AG04450 (cell line): ENCODE measurements at places on chromosomes 4 and X. TPM values are rescaled to one million over a fixed set of nuclear protein-coding genes. Genes with fewer than 3 reads are reported as not detected.
A peak's percentile ranks its signal among the peaks of the same experiment; 100 is the strongest.

P2RY4 gene
- 0.09 and 0.17 TPM in 2 replicates for polyA plus RNA-seq

FATE1 gene
- polyA plus RNA-seq: not detected in 2 replicates

OPRPN gene
- polyA plus RNA-seq: not detected in 2 replicates

MTMR8 gene
- not detected in 2 replicates for polyA plus RNA-seq

MAGEA8 gene
- polyA plus RNA-seq: not detected in 2 replicates

OCRL gene
- 26.5 and 29.6 TPM in 2 replicates for polyA plus RNA-seq

GDPD2 gene
- polyA plus RNA-seq: not detected in 2 replicates

TAPT1 gene
- 8.9 and 11.5 TPM in 2 replicates for polyA plus RNA-seq

NLGN3 gene
- polyA plus RNA-seq: 0.36 and 0.42 TPM in 2 replicates

UGT8 gene
- not detected in 2 replicates for polyA plus RNA-seq

SH3RF1 gene
- 10.4 and 11.0 TPM in 2 replicates for polyA plus RNA-seq

WDR19 gene
- polyA plus RNA-seq: 47.7 and 48.9 TPM in 2 replicates

DNA sequence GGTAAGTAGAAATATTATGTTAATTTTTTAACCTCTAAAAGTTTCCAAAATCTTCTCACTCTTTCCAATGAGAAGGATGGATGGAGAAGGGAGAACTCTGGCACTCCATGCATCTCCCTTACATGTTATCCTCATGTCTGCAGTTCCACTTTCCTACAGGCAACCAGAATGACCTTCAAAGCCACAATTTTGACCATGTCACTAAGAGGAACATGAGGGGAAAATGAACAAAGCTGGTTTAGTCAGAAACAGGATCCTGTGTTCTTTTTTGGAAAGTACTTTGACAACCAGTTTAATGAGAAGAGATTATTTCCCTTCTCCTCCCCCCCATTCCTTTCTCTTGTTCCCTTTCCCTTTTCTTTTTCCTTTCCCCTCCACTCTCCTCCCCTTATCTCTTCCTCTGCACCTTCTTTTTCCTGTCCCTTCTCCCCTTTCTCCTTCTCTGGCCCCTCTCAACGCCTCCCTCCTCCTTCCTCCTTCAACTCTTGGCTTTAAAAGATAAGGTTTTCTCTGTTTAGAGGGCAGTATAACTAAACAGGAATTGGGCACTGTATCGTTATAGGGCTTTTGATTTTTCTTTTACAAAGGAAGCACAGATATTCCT is 42.5 kb downstream of the DTHD1 start:
- no peak for DNase-seq

- no peak for DNase-seq
Observed at GRCh38 chr4:180560896-180561295, 1682.3 kb upstream of the TENM3 start.

- no peak for DNase-seq
Observed at GRCh38 chrX:148536961-148537360, 36.5 kb downstream of the AFF2 start.

DNA sequence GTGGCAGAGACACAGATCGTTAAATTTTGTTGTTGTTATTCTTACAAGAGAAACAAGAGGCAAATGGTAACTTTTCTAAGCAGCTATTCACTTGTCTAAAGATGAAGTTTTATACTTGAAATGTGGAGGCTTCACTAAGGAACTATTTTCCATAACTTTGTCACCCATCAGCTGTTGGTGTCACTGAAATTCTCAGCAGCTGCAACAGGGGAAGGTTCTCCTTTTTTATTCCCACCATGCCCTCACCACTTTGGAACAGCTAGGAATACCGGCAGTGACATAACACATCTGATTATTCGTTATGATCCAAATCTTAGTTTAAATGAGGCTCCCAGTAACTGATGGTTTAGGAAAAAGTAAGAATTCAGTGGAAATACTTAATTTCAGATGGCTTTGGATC is 147.0 kb upstream of the LEF1 start:
- no peak for DNase-seq

- no peak for DNase-seq
Observed at GRCh38 chr4:2937986-2938385, 25.2 kb downstream of the NOP14 start.

GRCh38 chrX:11531226-11531625 is 134.5 kb downstream of the ARHGAP6 start:
- DNase-seq: no peak

DNA sequence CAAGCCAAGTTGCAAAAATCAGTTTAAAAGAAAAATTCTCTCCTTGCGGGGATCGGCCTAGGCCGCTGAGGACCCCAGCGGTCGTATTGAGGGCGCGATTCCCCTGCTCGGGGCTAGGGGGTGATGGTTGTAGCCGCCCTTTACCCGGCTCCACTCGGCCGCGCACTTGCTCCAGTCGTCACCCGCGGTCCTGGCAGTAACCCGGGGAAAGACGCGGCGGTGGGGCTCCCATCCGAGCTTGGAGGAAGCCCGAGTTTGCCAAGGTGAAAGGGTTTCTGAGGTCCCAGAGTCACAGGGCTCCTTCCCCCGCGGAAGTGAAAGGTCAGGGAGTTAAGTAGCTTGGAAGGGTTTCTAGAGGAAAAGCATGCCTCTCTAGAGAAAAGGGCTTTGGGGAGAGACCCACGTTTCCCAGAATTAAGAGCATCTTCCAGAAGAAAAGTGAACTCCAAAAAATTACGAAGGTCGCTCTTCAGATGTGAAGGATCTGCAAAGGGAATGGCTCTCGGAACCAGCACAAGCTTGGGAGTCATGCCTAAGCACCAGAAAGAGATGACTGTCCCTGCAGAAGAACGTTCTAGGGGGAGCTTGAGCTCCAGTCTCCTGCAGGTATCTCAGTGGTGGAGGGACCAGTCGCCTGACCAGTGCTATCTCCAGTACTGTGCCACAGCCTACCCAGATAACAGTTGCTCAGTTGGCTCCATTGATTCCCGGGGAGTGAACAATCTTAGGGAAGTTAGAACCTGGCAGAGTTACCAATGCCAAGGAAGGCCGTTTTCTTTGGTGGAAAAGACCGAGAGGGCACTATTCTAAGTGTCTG is 875 bp downstream of the LAP3 start:
- DNase-seq: no peak

- DNase-seq: peak; percentile 59
Observed at GRCh38 chr4:74531963-74532794, 87.2 kb downstream of the AREG start.

GRCh38 chr4:73976716-73977115 is 5.1 kb downstream of the PF4 start:
- no peak for DNase-seq

DNA sequence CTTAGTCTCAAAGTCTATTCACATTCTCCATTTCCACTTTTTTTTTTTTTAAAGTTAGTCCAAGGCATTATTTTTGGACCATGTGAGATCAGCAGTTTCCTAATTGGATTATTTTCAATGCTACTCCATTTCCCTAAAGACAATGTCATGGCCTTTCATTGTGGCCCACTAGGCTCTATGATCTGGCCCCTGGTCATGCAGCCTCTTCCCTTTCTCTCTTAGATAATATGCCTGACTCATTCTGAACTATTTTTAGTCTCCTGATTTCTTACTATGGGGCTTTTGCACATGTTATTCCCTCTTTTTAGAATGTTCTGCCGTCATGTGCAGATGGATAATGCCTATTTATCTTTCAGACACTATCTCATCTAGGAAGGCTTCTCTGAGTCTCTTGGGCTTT is 157.3 kb downstream of the TMA16 start:
- DNase-seq: no peak

- DNase-seq: no peak
Observed at GRCh38 chr4:17134565-17134964, 236.1 kb upstream of the LDB2 start.

- no peak for DNase-seq
Observed at GRCh38 chrX:154434394-154435168, 2.4 kb upstream of the GDI1 start.

DNA sequence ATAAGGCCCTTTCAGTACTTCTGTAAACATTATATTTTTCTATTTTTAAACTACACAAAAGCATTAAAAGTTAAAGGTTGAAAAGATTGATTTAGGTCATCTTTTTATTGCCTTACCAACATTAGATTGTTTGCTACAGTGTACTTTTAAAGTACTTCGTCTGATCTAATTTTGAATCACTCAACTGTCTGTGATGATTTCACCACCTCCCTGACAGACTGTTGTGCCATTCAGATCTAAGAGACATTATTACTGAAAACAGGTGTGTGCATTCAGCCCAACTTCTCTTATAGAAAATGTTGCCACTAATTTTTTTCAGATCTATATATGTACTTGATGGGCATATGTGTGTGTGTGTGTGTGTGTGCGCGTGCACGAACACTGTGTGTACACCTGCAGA is 39.3 kb downstream of the GASK1B start:
- DNase-seq: no peak

DNA sequence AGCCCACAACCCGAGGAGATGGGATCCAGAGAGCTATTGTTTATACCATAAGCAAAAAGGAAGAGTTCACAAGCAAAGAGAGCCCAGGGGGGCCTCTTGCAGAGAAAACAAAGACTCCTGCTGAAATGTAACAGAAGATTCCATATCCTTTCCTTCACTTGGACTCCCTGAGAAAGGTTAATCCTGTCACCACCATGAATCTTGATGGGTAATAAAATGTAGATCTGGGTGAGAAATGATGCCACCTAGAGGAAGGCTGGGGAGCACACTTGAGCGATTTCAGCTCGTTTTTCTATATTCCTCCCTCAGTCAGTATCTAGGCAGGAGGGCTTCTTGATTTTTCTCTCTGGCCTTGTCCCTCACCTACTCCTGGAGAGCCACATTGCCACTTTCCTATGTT is 10.2 kb upstream of the KCNE5 start:
- no peak for DNase-seq

GRCh38 chr4:37934096-37934495 is 26.1 kb upstream of the PTTG2 start:
- DNase-seq: no peak

DNA sequence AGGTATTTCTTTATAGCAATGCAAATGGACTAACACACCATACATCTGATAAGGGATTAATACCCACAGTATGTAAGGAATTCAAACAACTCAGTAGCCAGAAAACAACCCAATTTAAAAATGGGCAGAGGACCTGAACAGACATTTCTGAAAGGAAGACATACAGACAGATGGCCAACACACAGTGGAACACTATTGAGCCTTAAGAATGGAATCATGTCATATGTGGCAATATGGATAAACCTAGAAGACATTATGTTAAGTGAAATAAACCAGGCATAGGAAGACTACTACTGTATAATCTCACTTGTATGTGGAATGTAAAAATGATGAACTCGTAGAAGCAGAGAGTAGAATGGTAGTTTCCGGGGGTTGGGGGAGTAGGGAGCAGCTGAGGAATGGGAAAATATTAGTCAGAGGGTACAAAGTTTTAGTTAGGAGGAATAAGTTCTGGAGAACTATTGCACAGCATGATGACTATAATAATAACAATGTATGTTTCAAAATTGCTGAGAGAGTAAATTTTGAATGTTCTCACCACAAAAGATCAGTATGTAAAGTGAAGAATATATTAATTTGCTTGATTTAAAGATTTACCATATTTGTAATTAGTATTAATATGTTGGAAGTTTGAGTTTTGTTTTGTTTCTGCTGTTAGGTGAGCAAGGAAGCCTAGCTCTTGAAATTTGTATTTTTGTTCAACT is 25.2 kb downstream of the WDR44 start:
- DNase-seq: no peak
